Pancreas (tissue), 10 donors: ENCODE measurements at places on chromosomes 2 and 18. TPM values are rescaled to one million over a fixed set of nuclear protein-coding genes. Genes with fewer than 3 reads are reported as not detected.

DNA sequence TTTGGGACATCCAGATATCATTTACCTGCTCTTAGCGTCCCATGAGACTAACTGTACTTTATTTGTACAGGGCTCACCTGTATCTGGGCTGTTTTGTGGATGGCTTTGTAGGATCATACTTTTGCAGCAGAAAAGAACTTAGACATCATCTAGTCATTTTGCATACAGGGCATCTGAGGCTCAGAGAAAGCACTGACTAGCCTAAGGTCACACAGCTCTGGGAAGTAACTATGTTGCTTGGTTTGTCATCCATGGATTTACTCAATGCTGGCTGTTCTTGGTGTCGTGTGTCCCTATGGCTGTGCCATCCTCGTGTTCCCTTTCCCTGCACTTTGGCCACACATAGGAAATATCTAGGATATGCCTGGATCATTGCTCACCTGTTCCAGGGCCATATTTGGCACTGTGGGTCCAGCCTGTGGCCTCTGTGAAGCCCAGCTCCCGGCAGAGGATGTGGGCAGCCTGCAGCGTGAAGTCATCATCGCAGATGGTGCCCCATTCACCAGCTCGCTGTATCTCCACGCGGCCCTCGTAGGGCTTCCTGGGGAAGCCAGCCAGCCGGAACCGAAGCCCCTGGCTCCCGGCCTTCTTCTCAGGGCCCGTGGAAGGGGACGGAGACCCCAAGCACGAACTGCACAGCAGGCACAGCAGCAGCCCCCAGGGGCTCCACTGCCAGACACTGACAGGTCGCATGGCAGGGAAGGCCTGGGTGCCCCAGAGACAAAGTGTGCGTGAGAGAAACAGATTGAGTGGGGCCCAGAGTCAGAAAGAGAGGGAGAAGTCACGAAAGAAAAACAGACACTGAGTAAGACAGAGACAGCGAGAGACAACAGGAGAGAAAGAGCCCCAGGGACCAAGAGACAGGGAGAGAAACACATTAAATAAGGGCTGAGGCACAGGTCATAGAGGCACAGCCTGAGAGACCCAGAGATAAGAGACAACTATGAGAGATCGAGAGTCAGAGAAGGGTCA lies 1.5 kb downstream of the LOXL3 start:
- H3K4me1 ChIP-seq, result no peaks in the 10 kb centered on the region
- DNase-seq, result no peak
- H3K4me3 ChIP-seq, result no peak overlapping the region
- no peaks in the 10 kb centered on the region for H3K36me3 ChIP-seq
- no peaks in the 10 kb centered on the region for H3K27me3 ChIP-seq

DNA sequence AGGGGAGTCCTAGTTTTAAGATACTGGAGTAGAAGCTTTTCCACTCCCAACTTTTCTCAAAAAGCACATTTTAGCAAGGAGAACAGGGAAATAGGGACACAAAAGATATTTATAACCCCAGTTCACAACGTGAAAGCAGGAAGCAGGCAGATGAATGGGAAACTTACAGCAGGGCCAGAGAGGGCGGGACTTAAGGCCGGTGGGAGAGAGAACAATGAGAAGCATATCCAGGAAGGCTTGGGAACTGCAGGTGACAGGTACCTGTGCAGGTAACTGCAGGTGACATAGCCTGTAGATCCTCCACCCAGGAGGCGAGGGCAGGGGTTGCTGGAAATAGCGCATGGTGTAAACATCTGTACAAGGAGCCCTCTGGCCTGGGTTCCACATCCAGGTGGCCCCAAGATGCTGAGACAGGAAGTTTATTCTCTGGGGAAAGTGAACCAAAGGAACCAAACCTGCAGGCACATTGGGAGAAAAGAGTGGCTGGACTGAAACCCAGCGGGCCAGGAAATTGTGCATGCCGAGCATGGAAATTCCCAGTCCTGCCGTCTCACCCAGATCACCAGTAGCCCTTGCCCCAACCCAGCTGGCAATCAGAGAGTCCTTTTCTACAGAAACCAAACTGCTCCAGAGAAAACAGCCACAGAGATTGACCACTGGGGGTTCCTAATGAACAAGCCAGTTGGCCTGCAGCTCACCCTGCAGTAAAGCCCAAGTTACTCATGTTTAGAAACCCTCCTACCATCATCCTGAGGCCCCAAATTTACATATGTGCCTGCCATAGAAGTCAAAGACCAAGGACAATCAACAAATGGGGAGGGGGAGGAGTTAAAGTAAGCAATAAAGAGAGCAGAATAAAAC lies 24.3 kb upstream of the COL6A3 start:
- H3K4me3 ChIP-seq, result no peak overlapping the region
- no peaks in the 10 kb centered on the region for H3K27me3 ChIP-seq
- no peaks in the 10 kb centered on the region for H3K36me3 ChIP-seq
- H3K4me1 ChIP-seq, result no peaks in the 10 kb centered on the region

DNA sequence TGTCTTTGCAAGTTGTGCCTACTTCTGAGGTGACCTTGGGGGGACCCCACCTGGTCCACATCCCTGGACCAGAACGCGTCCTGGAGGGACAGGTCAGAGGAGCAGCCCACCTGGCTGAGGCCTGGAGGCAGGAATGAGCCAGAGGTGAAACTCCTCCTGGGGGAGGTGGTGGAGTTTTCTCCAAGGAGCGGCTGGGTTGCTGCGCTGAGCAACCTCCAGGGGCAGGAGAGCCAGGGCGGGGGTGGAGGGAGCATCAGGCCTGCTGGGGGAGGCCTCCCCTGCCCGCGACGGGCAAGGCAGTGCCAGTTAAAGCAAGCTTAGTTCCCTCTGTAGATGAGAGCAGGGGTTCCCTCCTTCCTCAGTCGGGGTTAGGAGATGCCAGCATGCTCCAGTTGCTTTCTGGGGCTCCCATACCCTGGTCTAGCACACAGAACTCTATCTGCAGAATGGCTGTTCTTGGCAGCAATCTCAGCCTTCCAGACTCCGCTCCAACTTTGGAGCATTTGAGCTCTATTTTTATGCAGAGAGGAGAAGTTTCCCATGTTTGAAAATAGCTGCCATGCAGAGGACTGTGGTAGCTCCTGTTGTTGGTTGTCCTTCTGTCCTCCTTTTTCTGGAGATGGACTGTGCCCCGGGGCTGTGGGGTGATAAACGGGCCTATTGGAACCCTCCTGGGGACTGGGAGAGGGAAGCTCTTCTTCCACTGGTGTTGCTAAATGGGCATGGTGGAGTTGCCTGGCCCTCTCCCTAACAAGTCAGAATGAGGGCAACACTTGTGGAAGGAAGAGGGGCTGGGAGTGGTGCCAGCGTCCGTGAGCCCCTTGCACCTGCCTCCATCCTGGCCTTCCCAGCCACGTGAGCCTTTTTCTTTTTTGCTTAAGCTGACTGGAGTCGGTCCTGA lies 39.1 kb downstream of the B3GNT2 start:
- DNase-seq, result no peak
- no peaks in the 10 kb centered on the region for H3K27me3 ChIP-seq
- no peaks in the 10 kb centered on the region for H3K4me1 ChIP-seq
- H3K4me3 ChIP-seq, result no peak overlapping the region

- H3K4me3 ChIP-seq, result no peak overlapping the region
- H3K36me3 ChIP-seq, result peaks cover 33% of the 10 kb centered on the region
- H3K27ac ChIP-seq, result no peak overlapping the region
- H3K27me3 ChIP-seq, result no peaks in the 10 kb centered on the region
These were observed 38.5 kb downstream of the REV1 start for GRCh38 chr2:99451280-99451679.

- no peaks in the 10 kb centered on the region for H3K36me3 ChIP-seq
- H3K27me3 ChIP-seq, result no peaks in the 10 kb centered on the region
- peak overlapping the region; percentile 62 for H3K27ac ChIP-seq
- no peak for DNase-seq
- H3K4me1 ChIP-seq, result peaks cover 16% of the 10 kb centered on the region
These were observed 15.0 kb upstream of the TANC1 start for GRCh38 chr2:158953454-158953853.

DNA sequence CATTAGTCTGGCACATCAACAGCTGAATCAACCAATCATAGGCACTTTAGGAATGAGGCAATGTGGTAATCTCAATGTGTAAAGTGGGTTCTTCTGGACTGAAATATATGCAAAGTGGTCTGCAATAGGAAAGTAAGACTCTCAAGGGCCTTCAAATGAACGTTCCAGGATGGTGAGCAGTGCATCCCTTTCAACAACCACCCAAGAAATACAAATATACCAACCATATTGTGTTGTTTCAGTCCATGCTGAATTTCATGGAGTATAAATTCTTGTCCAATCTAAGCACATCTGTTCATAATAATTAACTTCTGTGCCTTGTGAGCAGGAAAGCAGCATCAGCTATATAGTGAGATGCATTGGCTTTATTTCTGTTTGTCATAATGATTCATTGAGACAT lies 556.2 kb downstream of the THSD7B start:
- H3K4me3 ChIP-seq, result no peak overlapping the region
- no peaks in the 10 kb centered on the region for H3K36me3 ChIP-seq
- DNase-seq, result no peak
- H3K27me3 ChIP-seq, result no peaks in the 10 kb centered on the region
- H3K27ac ChIP-seq, result no peak overlapping the region

Gene SIGLEC15
- total RNA-seq, result 0.09 TPM

Gene STARD6
- not detected for total RNA-seq

Gene TRPM8
- 0.14 TPM for total RNA-seq
